AG04450 (cell line): ENCODE measurements at places on chromosomes 7 and 10.

DNA sequence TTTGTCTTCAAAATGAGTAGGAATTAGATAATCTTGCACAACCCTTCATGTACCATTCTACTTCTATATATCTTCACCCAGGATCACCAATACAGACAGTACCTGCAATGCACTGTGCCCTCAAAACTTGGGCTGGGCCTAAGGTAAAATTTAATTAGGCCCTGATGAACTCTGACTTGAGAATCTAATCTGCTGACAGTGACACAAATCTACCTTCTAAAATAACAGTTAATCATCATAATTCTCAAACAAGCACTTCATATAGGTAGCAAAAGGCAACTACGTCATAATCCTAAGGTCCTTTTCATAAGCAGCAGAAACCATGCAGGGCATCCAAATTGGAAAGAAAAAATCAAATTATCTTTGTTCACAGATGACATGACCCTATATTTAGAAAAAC is 4.1 kb downstream of the ZNF25 start:
- DNase-seq = no peak

GRCh38 chr7:39461263-39461820 is 104.9 kb upstream of the YAE1 start:
- DNase-seq = no peak

- DNase-seq = no peak
These were observed 338.9 kb downstream of the GALNT17 start for GRCh38 chr7:71470830-71471229.

- DNase-seq = no peak
These were observed 391.5 kb upstream of the MGMT start for GRCh38 chr10:129075508-129075907.

- DNase-seq = no peak
These were observed 10.7 kb downstream of the HBP1 start for GRCh38 chr7:107179326-107180164.

GRCh38 chr7:45636733-45637132 is 62.6 kb downstream of the ADCY1 start:
- no peak for DNase-seq

- DNase-seq = no peak
These were observed 3.1 kb upstream of the INPP5A start for GRCh38 chr10:132534391-132535064.

GRCh38 chr10:78547905-78548304 is 514.2 kb downstream of the RPS24 start:
- DNase-seq = no peak

DNA sequence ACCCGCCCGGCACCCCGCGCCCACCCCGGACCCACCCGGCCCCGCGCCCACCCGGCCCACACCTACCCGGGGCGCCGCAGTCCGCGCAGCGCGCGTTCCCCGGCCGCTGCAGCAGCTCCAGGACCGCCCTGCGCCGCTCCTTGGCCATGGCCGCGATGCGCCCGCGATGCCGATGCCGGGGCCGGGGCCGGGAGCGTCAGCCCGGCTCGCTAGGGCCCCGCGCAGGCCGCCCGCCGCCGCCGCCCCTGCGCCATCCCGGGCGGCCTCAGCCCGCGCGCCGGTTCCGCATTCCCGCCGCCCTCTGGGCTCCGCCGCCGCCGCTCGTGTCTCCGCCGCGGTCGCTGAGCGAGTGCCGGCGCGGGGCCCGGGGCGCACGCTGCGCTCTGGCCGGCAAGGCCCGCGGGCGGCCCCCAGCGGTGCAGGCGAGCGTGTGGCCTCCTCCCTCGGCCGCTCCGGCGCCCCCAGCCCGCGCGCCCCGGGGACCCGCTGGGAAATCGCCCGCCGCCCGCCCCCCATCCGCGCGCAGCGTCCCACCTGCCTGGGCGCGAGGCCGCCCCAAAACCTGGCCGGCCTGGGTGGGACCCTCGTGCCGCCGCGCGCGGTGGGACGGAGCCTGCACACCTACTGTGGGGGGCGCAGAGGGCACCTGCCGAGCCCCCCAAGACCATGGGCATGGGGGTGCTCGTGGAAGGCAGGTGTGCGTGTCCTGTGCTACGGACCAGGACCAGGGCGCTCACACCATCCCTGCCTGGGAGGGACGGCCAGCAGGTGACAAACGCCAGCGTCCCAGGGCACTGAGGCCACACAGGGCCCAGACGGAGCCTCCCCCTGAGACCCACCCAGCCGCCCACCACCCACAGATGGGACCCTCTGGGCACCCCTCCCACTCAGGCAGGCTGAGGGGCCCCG is at the start of gene ADAP1:
TSS of gene ADAP1 (minus strand) at position 351 of the 909 bp plus-strand sequence. CDS start at position 148, 203 bp downstream.
- no peak for DNase-seq

GRCh38 chr7:36349626-36350025 is 40.0 kb upstream of the ANLN start:
- DNase-seq = no peak

DNA sequence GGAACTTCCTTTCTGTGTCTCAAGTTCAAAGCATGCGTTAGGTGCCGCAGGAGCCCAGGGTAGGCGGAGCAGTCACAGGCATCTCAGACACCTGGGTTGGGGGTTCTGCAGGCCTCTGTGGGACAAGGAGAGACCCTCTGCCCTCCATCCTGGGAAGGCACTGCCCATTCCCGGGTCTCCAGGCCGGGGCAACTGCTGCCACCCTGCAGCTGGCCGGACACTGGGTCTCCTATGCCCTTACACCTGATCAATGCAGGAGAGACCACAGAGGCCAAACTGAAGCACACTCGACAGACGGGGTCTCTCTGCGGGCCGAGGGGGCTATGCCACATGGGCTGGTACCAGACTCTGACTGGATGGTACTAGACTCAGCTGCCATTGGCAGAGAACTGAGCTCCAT is 36.9 kb downstream of the YKT6 start:
- no peak for DNase-seq

DNA sequence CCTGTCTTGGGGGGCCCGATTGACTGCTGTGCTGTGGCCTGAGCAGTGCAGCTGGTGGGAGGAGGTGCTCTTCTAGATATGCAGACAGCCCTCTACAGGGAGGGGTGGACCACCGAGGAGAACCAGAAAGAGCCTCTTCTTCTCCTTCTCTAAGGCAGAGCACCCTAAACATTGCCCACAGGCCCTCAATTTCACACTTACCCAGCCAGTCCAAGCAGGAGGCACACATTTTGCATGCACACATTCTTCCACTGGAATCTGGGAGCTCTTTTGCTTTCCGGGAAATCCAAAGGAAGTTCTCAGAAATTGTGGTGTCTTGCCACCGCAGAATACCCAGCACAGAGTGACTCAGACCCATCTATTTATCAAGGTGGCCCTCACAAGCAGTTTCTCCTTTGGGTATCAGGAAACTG is 45.8 kb downstream of the EEPD1 start:
- DNase-seq = no peak

DNA sequence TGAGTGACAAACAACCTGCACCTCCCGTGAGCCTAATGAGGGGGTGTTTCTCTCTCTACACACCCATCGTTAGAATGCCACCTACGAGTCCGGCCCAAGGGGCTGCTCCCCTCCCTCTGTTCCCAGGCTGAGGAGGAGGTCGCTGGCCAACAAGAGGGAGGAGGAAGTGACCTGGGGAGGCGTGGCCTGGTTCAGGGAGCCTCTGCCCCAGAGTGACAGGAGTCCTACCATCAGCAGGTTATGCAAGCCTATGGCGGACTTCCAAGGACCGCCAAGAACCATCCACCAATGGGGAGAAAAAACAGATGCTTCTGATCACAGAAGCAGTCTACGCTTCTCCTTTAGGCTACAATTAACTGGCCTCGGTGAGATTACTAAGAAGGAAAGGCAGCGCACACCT is 12.3 kb upstream of the EGFR start:
- no peak for DNase-seq

DNA sequence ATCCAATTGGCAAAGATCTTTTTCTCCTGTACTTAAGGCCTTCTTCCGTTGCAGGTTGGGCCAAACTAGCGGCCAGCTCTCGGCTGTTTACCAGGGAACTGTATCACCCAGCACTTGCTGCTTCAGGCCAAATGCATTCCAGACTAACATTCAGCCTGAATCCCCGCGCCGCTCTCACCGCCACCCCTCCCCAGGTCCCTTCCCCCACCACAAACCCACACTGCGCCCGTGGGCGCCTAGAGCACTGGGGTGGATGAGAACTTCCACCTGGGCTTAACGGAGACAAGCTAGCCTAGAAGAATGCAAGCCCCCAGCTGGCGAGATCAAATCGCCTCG is 676 bp downstream of the TCAF1 start:
- no peak for DNase-seq

- DNase-seq = no peak
These were observed 317.8 kb downstream of the SH2D4B start for GRCh38 chr10:80855348-80855971.

DNA sequence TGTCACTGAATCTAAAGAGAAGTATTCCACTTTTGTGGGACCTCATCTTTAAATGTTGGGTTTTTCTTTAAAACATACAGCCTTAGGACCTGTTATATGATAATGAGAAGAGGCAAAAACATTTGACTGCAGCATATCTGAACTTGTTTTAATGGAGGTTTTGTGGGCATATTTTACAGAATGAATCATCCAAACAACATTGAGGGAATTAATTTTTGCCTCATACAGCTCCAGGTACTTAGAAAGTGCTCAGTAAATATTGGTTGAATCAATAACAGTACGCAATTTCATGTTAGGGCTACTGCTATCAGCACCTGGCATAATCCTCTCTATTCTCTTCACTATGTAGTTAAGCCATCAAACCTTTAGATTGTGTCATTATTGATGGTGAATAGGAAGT is 115.9 kb downstream of the MALRD1 start:
- DNase-seq = no peak

DNA sequence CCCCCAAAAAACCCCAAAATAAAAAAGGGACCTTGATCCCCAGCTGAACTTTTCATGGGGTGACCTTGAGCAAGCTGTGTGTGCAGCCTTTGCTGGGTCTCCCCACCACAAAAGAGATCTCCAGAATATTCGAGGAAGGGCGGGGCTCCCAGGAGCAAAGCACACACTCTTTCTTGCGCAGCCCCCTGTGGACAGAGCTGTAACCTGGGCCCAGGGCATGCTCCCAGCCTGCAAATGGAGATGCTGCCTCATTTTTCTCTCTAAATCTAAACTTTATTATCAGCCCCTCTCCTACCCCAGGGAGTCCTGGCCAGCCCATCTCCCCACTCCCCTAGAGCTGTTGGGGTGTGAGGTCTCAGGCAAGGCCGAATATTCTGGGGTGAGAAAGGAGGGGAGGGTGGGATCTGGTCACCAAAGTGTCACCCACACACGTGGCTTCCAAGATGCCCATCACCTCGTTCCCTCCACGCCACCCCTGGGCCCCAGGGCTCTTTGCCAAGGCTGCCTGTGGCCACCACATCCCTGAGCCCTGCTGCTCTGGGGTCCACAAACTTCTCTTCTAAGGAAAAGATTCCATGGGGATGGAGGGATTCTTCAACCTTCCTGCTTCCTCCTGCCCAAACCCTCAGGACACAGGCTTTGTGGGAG is 1.7 kb upstream of the CALML3 start:
- no peak for DNase-seq

GRCh38 chr10:16724509-16724908 is 92.7 kb downstream of the RSU1 start:
- DNase-seq = no peak

DNA sequence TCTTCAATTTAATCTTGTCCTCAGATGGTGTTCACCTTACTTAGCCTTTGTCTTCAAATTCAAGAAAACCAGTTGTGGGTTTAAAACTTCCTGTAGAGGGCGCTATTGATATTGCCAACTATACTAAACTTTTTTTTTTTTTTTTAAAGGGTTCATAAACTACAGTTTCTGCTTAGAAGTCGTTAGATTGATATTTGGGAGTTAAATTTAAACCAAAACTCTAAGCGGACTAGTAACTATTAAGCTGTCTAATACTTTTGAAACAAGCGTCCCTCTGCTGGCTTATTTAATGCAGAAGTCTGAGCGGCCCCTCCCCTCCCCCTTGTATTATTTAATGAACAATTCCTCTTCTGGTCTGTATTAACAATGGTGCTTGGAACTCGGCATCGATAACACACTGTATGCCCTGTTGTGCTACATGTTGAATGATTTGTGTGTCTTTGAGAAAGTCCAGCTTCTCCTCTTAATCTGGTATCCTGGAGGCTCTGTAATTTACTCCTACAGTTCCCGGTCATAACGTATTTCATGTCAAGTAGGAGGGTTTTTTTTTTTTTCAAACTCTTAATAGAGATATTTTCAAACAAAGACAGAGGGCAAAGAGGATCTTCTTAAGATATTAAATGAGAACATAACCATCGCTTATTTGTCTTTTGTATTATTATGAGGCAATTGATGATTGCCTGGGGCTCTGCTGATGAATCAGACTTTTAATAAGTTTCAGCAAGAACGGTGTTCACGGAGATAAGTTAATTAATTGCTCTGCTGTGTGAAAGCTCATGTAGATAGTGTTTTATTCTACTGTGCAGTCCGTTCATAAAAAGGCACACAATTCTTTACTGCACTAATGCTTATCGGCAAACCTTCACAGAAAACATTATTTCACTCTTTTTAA is 22.6 kb upstream of the CREB5 start:
- DNase-seq = peak; percentile 39

GRCh38 chr7:94241402-94241925 is 153.2 kb upstream of the COL1A2 start:
- DNase-seq = no peak

DNA sequence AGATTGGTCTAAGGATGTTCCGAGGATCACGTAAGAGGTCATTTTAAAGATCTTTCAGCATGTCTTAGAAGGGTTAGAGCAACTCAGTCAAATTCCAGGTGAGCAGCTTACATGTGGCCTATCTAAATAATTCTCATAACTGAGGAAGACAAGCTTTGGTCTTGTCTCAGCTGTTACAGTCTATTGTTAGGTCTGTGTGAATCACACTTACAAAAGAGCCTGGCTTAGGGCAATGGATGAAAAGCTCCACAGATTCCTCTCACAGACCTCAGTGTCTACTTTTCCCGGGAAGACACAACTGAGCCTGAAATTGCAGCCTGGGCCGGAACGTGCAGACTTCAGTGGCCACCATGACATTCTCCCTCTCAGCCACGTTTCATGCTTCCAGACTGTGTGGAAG is 173.1 kb downstream of the INHBA start:
- no peak for DNase-seq

GRCh38 chr7:137886746-137887145 is 40.0 kb upstream of the DGKI start:
- DNase-seq = peak; percentile 42

- DNase-seq = no peak
These were observed 107.5 kb upstream of the GPR26 start for GRCh38 chr10:123558651-123559050.

DNA sequence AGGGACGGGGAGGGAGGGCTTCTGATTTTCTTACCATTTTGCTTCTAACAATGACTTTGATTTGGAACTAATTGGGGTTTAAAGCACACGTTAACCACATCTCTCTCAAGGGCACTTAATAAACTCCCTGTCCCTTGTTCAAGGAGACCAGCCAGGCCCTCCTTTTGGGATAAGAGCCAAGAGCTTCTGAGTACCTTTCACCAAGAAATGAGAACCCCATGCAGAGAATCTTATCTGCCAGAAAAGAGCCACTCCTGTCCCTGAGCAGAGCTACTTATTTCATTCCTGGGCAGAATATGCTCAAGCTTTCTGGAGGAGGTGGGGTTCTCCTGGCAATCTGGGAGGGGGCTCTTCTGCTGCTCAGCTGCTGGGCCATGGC is 574.6 kb downstream of the GALNT17 start:
- no peak for DNase-seq
